ENCODE measurements at places on chromosomes 1 and 21. TPM values are rescaled to one million over a fixed set of nuclear protein-coding genes. Genes with fewer than 3 reads are reported as not detected.

The TEKT2 gene
- total RNA-seq: not detected

The OR2T11 gene
- total RNA-seq: not detected

The DCDC2B gene
- not detected for total RNA-seq

The SPSB1 gene
- 33.8 TPM for total RNA-seq

The OLFML2B gene
- total RNA-seq: not detected

The SYPL2 gene
- 0.28 TPM for total RNA-seq

The LCE2C gene
- not detected for total RNA-seq

The APOBEC4 gene
- not detected for total RNA-seq

The SERPINC1 gene
- not detected for total RNA-seq

The SLC2A5 gene
- total RNA-seq: not detected

The AMPD1 gene
- not detected for total RNA-seq

The PBX1 gene
- 57.7 TPM for total RNA-seq

The HSPB7 gene
- total RNA-seq: not detected

The DAP3 gene
- 112 TPM for total RNA-seq

The NRAS gene
- 37.8 TPM for total RNA-seq

The CHODL gene
- total RNA-seq: 0.53 TPM

The TTC22 gene
- total RNA-seq: 24.1 TPM

The STX12 gene
- 23.7 TPM for total RNA-seq

The RAB42 gene
- 7.6 TPM for total RNA-seq

All from PC-9 (cell line).